ENCODE measurements at places on chromosomes 2 and 18. TPM values are rescaled to one million over a fixed set of nuclear protein-coding genes. Genes with fewer than 3 reads are reported as not detected.

DNA sequence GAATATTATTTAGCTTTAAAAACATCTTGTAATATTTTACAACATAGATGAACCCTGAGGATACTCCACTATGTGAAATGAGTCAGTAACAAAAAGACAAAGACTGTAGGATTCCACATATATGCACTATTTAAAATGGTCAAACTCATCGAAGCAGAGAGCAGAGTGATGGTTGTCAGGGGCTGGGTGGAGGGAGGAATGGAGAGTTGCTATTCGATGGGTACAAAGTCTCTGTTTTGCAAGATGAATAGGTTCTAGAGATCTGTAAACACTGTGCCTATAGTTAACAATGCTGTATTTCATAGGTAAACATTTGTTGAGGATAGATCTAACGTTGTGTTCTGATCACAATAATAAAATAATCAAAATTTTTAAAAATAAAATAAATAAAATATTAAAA, 1675.9 kb upstream of the CELF4 start:
- DNase-seq = no peak

Gene ABCG8
- total RNA-seq = not detected

Gene SERPINB4
- total RNA-seq = 77.3 TPM

GRCh38 chr2:210442878-210443277, 33.7 kb downstream of the LANCL1 start:
- no peak for DNase-seq

GRCh38 chr2:96772903-96773671, 12.4 kb downstream of the CNNM4 start:
- no peak for DNase-seq

DNA sequence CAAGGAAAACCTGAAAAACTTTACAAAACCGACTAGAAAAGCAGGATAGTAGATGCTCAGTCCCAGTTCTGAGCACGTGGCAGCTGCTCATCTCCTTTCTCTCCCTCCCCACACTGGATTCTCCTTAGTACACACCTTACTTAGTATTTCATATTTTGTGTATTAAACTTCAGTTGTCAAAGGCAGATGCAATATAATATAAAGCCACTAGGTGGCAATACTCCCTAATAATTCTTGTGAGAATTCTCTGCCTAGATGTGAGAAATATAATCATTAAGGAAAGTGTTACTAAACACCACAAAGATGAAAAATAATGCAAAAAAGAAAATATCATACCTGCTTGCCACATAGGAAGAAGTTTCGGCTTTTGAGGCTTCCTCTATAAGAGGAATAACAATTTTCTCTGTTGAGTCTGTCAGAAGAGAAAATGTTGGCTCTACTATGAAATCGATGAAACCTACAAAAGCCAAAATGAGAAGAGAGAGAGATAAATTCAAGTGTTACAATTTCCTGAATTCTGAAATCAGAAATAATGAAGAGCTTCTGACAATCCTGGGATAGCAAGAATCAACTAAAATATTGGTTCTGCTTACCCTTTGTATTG, 200.6 kb downstream of the PPP1R1C start:
- no peak for DNase-seq

DNA sequence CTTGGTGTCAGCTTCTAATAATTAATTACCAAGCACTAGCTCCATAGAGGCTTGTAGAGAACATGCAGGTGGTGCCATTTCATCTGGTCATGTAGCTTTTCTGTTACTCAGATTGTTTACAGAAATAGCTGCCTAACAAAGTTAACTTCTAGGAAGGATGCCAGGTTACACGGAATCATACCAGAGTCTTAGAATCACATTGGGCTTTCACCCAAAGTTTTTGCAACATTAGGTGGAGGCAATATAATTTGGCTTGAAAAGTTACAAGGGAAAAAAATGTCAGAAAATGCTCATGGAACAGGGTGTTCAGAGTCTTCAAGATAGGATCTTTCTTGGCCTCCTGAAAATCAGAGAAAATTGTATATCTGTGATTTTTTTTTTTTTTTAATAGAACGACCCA, 135.6 kb downstream of the ARHGAP15 start:
- DNase-seq = no peak

DNA sequence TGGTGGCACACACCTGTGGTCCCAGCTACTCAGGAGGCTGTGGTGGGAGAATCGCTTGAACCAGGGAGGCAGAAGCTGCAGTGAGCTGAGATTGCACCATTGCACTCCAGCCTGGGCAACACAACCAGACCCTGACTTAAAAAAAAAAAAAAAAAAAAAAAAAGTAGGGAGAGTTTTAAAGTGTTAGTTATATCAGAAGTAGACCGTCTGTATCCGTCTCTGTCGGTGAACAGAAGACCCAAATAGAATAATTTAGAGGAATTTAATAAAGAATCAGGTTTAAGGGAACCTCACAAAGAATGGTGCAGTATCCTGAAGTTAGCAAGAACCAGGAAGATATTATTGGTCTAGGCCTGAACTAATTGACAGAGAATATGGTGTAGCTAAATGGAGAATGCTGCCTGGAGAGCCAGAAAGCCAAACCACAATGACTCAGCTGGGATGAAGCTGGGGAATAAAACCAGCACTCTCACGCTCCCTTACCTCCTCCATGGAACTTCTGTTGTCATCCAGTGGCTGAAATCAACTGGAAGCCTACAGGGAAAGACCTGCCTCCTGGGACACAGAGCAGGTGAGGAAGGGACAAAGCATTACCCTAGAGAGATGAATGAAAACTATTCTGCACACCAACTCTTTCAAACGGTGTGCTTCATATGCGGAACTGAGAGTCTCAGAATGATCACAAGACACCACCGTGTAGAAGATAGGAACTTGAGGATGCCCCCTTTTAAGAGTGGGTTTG, 39.1 kb upstream of the PLEKHM3 start:
- no peak for DNase-seq

Gene HRH4
- not detected for total RNA-seq

DNA sequence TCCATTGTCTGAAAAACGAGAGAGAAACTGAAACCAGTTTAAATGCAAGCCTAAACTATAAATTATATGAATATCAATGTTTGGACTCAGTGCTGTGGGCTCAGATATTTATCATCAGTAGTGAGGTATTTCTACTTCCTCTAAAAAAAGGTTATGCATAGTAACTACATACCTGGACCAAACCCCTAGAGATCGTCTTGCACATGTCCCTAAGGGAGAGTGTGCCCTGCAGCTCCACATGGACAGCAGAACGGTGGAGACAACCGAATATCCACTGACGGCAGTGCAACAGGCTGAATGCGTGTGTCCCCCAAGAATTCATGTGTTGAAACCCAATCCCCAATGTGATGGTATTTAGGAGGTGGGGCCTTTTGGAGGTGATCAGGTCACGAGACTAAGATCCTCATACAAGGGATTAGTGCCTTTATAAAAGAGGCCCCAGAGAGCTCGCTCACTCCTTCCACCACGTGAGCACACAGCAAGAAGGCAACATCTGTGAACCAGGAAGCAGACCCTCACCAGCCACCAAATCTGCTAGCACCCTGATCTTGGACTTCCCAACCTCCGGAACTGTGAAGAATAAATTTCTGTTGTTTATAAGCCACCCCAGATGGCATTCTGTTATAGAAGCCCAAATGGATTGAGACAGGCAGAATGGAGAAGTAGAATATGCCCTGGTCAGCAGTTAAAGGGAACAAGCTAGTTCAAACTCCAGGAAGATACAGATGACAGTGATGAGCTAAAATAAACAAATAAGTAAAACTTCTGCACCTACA, 208.4 kb downstream of the ANAPC1 start:
- no peak for DNase-seq

DNA sequence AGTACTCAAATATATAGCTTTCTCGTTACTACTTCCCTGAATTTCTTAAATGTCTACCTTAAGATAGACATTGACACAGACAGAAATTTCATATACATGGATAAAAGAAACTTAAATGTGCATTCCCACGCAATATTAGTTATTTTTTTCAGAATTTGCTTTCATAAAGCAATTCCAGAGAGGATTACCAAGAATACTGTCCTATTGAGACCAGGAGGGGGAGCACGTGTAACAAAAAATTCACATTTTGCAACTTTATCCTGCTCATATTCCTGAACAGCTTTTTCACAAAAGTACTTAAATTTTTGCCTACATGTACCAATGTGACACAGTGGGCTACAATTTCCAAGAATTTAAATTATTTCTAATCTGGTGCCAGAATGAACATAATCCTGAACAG, 30.7 kb upstream of the ERCC3 start:
- no peak for DNase-seq

DNA sequence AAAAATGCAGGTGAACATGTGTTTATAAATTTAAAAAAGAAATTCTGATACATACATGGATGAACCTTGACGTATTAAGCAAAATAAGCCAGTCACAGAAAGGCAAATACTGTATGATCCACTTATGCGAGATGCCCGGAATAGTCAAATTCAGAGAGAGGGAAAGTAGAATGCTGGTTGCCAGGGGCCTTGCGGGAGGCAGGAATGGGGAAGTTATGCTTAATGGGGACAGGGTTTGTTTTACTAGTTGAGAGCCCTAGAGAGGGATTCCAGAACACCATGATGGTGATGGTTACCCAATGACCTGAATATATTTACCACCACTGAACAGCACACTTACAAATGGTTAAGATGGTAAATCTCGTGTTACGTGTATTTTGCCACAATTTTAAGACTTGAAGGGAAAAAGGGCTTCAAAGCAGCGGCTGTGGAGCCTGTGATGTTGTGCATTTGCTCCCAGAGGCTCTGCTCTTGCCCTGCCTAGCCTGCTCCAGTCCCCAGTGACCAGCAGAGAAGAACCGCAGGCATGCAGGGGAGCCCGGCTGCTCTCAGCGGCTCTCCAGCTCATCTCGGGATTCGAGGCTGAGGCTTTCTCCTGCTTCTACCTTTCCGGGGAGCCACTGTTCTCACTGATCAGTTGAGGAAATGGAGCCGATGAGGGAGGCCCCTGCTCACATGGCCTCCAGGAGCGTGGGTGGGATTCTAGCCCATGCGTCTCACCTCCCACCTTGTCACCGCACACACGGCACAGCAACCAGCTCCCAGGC, 51.7 kb upstream of the TFCP2L1 start:
- DNase-seq = no peak
